ENCODE measurements at places on chromosomes 11 and 22.

DNA sequence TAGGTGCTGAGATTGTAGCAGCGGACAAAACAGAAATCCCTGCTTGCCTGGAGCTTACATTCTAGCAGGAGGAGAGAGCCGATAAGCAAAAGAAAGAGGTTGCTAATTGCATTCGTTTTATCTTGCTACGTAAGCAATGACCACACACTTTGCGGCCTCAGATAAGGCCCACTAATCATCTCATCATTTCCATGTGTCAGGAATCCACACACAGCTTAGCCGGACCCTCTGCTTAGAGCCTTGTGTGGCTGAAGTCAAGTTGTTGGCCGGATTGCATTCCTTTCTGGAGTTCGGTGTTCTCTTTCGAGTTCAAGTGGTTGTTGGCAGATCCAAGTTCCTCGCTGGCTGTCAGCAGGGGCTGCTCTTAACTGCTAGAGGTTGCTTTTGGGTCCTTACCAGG lies 101.6 kb downstream of the CHST1 start:
- DNase-seq = no peak

- no peak for DNase-seq
Measured at GRCh38 chr11:16261836-16262644, 94.3 kb downstream of the SOX6 start.

DNA sequence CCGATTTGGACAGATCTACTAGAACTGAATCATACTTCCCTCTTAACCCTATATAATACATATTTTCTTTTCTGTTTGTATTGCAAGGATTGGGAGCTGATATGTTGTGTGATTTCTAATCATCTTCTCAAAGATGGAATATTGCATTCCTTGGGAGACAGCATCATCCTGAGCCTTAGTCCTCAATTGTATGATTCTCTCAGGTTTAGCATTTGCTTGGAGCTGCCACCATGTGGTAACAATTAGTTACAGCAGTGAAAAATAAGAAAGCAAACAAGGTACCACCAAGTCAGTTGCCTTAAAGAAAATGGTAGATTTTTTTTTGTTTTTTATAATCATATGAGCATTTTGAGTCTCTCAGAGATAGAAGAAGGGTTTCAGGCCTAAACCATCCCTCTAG lies 11.9 kb downstream of the SNX19 start:
- DNase-seq = no peak

DNA sequence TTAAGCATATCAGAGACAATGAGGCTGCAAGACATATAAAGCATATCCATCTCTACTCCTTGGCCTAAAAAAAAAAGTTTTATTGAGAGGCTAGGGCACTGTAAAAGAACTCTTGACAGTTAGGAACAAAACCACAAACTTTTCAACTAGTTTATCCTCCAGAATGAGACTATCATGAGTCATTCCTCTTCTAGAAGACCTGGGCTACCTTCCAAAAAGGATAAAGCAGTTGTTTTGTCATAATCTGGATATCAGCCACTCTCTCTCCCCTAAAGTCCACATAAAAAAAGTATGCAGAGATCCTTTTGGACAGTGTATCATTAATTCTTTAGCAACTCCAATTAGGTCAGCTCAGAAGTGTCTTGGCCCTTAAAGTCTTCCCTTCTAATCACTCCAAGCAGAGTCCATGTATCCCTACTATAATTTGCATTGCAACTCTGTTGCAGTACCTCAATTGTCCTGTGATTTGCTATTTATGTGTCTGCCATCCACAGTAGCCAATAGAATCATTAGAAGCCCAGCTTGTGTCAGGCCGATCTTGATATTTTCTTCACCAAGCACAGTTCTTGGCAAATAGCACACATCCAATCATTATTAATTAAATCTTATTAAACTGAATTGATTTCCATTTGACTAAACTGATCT lies 10.4 kb downstream of the OR51T1 start:
- DNase-seq = no peak

DNA sequence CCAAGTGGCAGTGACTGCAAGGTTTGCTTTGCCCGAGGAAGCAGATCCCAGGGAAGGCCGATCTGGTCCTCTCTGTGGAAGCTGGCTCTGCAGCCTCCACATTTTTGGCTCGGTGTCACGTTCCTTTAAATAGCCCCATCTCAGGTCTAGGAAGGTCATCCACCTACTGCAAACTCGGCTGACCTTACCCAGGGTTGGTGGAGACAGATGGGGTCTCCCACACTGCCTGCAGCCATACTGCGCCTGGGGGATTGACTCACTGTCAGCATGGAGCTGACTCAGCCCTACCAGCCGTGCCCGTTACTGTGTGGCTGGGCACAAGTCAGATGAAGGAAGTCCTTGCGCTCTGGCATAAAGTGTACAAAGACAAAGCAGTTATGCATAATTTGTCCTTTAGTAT lies 16.9 kb downstream of the CDPF1 start:
- no peak for DNase-seq

- DNase-seq = no peak
Measured at GRCh38 chr11:16365581-16366228, 9.4 kb upstream of the SOX6 start.

Measured in activated CD8-positive, alpha-beta memory T cell treated with anti-CD3 and anti-CD28 coated beads, Interleukin-2, amount 50 U/mL, for 48 hours (primary cell).